T-cell (primary cell): ENCODE measurements at places on chromosomes 3 and 15. TPM values are rescaled to one million over a fixed set of nuclear protein-coding genes. Genes with fewer than 3 reads are reported as not detected.

PATL2 gene
- 48.5 TPM for total RNA-seq

- DNase-seq: no peak
Observed at GRCh38 chr3:151794080-151794479, 19.8 kb upstream of the AADAC start.

DNA sequence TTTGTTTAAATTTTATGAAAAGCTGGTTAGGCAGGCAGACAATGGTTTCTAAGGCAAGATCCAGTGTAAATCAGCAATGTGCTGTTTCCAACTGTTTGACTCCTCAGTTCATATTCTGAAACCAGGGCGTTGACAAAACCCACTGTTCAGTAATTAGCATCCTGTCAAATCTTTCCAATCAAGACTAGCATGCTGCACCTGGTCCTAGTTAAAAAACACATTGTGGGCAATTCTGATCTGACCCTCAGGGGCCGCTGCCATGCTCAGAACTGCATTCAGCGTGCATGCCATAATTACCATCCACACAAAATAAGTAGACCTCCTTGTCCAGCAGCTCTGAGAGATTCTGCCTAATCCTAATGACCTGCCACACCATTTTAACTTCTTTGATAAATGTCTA is 20.9 kb upstream of the RBP1 start:
- DNase-seq: no peak

- no peak for DNase-seq
Observed at GRCh38 chr3:152362086-152362485, 93.4 kb downstream of the MBNL1 start.

GRCh38 chr3:53939086-53939582 is 47.5 kb upstream of the SELENOK start:
- DNase-seq: no peak
